ENCODE measurements at places on chromosomes 11 and 22.

DNA sequence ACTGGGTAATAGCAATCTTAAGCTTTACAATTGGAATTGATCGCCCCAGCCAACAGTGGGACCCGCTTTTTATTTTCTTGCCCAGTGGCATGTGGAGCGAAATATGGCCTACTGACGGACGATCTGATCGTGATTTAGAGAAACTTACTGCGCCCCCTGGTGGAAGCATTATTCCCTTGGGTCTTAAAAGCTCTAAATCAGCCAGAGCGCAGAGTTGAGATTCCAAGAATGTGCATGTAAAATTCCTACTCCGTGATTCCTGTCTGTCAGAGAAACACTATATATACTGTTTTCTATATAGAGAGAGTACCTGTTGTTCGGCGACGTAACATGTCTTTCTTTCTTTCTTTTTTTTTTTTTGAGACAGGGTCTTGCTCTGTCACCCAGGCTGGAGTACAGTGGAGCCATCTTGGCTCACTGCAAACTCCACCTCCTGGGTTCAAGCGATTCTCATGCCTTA, 3.7 kb upstream of the DPF2 start:
- peak; percentile 97 for DNase-seq

DNA sequence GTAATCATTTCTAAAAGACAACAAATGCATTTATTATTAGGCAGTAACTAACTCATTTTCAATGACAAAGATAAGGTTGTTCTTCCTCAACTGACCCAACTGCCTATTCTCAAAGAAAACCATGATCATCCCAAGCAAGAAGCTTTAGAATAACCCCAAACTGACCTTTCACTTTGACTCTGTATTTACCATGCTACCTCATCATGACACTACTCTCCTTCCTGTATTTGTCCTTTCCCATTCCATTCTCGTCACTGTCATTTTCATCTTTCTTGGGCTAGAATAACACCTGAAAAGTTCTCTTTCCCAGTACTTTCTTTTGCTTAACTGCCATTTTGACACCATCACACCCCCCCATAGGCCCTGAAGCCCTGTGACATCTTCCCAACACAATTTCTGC, 48.3 kb downstream of the TCF20 start:
- no peak for DNase-seq

GRCh38 chr22:27885977-27886842, 32.8 kb downstream of the PITPNB start:
- peak; percentile 54 for DNase-seq

DNA sequence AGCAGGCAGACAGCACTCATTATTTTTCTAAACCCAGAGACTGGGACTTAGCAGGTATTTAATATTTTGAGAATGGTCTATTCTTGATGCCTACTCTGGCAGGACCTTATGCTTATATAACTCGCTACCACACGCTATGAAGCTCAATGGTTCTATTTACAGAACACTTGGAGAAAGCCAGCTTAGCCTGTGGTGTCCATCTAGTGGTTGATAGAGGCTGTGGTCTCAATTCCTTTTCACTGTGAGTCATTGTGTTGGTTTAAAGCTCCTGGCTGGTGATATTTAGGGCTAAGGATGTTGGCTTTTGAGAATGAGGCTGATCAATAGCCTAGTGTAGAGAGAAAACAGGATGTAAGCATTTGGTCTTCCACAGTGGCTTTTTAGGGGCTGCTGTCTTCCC, 206.4 kb downstream of the DBX1 start:
- no peak for DNase-seq

- DNase-seq, result no peak
Measured at GRCh38 chr11:63277345-63277943, 34.0 kb upstream of the SLC22A25 start.

GRCh38 chr11:59560290-59560701, 49.0 kb downstream of the OR4D9 start:
- DNase-seq, result peak; percentile 85

DNA sequence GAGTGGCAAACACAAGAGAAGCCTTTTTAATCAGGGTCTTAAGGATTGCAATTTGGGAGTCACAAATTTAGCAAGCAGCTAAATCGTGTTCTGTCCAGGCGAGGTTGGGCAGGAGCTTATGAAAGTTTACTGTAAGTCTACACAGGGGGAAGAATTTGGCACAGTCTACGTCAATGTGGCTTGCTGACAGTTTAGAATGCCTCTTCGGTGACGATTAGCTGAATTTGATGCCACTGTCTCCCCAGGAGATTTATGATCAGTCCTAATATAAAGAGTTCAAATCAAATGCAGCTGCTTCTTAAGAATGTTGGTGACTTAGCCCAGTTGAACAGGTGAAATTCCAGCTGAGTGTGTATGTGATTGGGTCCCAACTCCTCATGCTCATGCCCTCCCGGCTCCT, 114.1 kb upstream of the CLPB start:
- DNase-seq, result no peak

DNA sequence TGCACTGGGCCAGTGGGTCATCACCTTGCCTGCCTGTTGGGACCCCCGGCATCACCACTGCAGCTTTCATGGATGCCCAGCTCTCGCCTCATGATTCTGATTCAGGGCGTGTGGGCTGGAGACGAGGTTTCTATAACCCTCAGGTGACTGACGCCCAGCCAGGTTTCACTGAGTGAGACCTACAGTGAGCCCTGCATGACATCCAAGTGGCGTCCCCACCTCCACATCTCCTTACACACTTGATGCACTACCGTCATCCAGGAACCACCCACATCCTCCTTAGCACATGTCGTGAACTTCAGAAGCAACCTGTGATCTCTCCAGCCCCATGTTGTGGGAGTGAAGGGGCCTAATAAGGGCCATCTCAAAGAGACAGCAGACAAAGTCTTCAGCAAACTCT, 257.5 kb downstream of the CTTN start:
- DNase-seq, result peak; percentile 3

- DNase-seq, result peak; percentile 54
Measured at GRCh38 chr22:50267591-50268390, 2.4 kb downstream of the MAPK11 start.

DNA sequence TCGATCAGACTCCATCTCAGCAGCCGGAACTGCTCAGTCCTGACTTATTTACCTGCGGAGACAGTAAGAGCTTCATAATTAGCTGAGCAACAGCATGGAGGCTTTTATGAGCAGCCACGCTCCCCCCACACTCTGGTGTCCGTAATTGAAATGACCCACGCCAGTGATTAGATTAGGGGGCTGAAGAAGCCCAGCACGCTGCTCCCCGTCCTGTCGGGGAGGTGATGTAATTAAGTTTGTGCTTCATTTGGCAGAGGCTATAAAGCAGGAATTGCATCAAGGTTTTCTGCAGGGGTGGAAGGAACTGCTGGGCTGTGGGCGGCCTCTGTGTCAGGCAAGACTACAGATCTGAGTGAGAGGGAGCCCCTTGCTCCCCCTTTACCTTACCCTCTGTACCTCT, 22.8 kb upstream of the HTR3A start:
- DNase-seq, result no peak

DNA sequence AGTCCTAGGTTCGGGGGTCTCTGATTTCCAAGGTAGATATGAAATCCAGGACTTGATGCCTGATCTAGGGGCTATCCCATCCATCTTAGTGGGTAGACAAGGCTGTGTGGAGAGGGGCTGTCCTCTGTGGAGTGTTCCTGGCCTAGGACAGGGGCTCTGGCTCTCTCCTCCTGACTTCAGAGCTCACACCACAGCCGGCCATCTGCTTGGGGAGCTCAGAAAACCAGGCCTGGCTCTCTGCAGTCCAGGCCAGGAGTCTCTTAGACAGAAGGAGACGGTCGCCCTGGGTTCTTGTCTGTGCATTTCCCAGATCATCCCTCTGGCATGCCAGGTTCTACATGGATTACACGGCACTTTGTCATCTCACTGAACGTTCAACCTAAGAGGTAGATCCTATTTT, 17.9 kb downstream of the TUB start:
- DNase-seq, result no peak

DNA sequence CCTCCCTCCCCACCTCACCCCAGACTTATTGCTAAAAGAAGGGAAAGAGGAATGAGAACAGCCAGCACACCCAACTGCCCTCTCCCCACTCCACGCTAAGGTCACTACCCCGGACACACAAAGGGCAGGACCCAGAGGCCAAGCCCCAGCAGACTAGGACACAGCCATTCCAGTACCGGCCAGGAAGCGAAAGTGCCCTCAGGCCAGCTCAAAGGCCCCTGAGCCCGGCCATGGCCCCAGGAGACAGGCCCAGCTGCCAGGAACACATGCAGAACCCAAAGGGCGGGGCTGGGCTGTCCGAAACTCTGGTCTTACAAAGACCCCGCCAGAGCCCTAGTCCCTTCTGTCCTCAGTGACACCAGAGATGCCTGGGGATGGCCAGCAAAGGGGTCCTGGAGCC, 5.5 kb downstream of the RCOR2 start:
- DNase-seq, result no peak

- no peak for DNase-seq
Measured at GRCh38 chr11:102727890-102728289, 3.1 kb upstream of the MMP8 start.

DNA sequence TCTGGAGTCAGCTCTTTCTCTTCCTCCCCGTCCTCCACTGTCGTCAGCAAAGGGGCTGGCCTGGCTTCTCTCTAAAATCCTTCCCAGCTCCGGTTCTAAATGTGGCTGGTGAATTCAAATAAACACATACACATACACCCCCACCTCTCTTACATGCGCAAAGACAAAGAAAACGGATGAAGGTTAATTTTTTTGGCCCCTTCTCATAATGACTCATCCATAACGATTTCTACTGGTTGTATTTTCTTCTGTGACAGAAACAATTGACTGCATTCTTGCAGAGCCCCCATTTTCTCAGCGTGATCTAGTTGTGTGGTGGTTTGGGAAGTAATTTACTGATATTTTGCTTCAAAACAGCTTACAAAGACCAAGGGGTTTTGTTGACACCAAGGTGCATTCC, 130.0 kb upstream of the NTM start:
- no peak for DNase-seq

- no peak for DNase-seq
Measured at GRCh38 chr22:46414704-46415103, 79.2 kb downstream of the TRMU start.

GRCh38 chr22:41982865-41983264, 13.6 kb downstream of the SEPTIN3 start:
- DNase-seq, result no peak

GRCh38 chr11:108206969-108207682, 15.3 kb downstream of the NPAT start:
- no peak for DNase-seq

DNA sequence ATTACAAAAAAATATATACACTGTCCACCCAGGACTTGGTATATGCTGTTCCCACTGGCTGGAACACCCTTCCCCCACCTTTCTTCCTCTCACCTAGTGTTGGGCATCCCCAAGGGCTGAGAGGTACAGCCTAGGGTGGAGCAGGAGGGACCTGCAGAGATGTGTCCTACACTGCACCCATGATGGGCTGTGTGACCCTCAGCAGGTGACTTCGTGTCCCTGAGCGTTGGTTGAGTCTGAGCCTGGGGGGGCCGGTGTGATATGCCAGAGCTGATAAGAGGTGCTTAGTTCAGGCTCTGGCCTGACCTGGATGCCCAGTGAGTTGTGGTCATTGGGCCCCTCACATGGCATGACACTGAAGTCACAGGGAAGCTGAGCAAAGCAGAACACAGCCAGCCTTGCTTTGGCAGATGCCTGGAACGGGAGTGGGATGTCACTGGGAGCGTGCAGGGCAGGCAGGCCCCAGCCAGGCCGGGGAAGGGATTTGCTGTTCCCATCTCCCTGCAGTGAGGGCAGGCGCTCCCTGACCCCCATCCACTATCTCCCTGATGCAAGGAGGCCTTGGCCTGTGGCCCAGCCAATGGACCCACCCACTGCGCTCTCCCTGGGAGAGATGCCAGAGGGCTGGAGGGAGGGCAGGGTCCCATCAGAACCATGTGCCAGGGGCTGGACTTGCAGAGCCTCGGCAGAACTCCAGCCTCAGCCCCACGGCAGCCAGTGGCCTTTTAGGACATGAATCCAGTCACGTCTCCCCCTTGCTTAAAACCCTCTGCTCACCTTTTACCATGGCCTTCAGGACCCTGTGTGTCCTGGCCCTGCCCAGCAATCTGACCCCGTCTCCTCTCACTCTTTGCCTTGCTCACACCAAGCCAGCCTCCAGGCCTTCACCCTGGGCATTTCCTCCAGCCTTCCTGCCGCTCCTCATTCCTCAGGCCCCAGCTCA, 138.9 kb downstream of the MN1 start:
- no peak for DNase-seq

- peak; percentile 57 for DNase-seq
Measured at GRCh38 chr11:14645985-14646900, 2.6 kb downstream of the PDE3B start.

GRCh38 chr22:47201186-47201995, 438.9 kb downstream of the TBC1D22A start:
- DNase-seq, result no peak

- no peak for DNase-seq
Measured at GRCh38 chr11:18615628-18616392, 16.2 kb downstream of the MISFA start.

DNA sequence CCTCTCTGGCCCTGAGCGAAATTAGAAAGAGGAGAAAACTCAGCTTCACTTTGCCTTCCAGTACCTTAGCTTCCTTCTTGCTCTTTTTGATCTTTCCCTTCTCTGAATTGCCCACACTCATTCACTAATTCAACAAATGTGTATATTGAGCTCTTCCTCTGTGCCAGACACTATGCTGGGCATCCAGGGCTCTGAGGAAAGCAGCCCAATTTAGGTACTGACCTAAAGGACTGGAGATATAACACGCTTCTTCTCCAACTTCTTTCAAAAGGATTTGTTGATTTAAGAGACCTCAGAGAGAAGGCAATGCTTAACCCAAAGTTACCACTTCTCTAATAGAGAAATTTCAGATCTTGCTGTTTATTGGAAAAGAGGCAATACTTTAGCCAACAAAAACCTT, 103.6 kb downstream of the TMPRSS5 start:
- no peak for DNase-seq

DNA sequence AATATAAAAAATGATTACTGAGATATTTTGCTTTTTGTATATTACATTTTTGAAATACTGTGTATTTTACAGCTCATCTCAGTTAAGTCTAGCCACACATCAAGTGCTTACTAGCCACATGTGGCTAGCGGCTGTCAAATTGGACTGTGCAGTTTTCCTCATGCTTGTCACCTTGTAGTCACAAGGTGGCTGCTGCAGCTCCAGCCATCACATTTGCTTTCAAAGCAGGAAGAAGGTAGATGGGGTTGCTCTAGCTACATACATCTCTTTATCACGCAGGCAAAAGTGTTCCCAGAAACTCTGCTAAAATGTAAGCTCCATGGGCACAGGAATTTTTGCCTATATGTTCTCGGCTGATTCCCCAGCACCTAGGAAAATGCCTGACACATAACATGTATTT, 61.5 kb downstream of the MICAL2 start:
- DNase-seq, result no peak

GRCh38 chr22:22928666-22929380, 41.2 kb downstream of the IGLL5 start:
- DNase-seq, result peak; percentile 81
